ENCODE measurements at places on chromosomes 16 and 17.

DNA sequence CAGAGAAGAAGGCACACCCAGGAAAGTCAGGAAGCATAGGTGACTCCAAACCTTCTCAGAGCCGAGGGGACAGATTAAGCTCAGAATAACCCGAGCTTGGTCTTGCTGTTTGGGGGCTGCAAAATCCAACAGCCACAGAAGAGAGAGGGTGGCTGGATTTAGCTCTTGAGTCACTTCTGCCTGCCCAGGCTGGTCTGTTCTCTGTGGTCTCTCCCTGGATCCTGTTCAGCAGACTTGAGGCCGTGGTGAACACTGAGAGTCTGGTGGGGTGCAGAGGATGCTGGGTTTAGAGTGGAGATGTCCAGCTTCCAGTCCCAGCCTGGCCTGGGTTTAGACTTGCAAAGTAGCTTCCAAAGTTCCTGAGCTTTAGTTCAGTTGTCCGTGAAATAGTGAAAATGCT is 8.8 kb downstream of the SLC26A11 start:
- no peak for DNase-seq

DNA sequence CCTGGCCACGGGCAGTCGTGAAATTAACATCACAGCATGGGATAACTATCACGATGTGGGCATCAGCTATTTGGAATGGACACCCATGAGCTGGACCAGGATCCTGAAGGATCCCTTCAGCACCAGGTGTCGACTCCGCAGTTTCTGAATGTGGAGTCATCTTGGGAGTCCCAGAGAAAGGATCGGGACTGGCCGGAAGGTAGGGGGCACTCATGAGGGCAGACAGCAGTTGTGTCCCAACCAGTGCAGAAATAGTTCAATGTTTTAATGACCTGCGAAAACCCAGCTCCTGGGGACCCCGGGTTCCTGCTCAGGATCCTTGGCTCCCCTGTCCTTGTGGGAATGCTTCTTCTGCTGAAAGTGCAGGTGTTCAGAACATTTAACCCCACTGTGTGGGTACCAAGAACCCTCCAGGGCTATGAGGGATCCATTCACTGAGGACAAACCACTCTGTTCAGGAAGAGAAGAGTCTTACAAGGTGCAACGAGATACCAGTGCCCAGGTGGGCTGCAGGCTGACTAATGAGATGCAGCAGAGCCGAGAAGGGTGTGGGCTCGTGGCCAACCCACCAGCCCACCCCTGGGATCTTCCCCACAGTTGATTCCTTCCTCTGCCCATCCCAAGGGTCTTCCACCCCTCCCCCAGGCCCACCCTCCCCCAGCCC is 154.8 kb downstream of the SALL1 start:
- no peak for DNase-seq

- no peak for DNase-seq
These were observed 369.2 kb downstream of the CDH13 start for GRCh38 chr16:82995924-82996441.

- DNase-seq: no peak
These were observed 154.9 kb downstream of the SDK2 start for GRCh38 chr17:73489333-73489732.

- no peak for DNase-seq
These were observed 929.8 kb downstream of the KCNJ2 start for GRCh38 chr17:71099003-71099714.

DNA sequence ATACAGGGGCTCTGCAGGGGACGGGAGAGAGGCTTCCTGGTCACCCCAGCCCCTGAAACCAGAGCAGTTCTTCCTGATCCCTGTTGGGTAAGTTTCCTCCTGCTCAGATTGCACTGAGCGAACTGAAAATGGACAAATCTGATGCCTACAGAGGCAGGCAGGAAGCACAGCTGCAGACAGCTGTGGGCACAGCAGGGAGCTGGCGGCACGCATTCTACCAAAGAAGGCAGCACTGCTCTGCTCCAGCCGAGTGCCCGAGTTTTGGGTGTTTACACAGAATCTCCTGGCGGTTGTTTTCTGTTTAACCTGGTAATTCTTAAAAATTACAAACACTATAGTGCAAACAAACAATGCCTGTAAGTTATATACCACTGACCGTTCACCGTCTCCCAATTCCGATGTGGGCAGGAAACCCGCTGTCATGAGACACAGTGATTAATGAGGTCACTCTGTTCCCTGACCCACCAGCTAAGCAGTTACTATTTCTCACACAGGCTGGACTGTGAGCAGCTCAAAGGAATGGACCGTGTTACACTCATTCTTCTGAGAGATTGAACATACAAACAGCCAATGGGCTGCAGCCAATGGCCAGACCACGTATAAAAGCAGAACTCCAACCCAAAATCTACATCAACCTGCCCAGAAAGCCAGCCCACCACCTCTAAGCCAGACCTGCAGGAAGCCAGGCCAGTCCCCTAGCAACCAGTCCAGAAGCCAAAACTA is 25.5 kb downstream of the NSMCE1 start:
- DNase-seq: no peak

DNA sequence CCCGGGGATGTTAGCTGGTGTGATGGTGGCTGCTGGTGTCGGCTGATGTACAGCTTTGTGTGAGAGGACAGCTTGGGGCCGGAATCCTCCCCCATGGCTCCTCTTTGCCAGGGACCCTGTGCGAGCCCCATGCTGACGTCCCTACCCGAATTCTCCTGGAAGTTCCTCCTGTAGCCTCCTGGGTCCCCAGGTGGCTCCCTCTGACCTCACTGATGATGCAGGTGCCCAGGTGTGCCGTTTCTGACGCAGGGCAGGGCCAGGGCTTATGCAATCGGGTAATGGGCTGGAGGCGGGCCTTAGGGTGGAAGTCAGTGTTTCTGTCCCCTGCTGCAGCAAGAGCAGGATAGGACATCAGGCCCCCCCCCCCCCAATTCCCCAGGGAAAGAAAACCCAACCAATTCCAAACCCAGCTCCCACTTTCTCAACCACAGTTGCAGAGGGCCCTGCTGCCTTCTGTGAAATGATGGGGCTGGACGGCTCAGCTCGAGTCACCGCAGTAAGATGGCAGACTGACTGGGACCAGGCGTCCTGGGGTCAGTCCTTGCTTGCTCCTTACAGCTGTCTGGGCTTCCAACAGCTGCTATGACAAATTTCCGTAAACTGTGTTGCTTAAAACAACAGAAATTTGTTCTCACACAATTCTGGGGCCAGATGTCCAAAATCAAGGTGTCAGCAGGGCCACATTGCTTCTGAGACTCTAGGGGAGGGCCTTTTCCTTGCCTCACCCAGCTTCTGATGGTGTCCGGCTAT is 139.0 kb upstream of the PLCG2 start:
- DNase-seq: no peak

GRCh38 chr16:47375423-47375822 is 85.4 kb downstream of the ITFG1 start:
- no peak for DNase-seq

DNA sequence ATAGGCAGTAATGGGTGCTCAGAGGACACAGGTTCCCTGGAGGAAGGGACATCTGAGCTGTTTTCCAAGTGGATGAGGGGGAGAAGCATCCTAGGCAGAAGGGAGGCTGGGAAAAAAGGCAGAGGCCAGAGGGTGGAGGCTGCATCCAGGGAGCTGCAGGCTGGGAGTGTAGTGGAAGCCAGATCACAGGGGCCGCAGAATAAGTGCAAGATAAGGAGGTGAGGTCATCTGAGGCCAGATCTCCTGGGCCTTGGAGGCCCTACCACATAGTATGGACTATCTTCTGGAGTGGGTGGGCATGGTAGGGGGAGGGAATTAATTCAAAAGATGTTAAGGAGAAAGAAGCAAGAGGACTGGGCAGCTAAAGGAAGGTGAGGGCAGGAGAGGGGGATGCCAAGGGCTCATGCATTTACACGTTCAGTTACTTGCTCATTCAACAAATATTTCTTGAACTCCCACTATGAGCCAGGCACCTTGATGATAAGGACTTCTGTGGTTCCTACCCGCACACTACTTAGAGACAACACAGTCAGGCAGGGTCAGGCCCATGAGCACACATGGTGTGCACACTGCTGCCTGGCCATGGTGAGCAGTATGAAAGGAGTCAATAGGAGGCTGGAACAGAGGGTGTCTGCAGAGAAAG is 2.4 kb upstream of the RIPOR1 start:
- DNase-seq: no peak

DNA sequence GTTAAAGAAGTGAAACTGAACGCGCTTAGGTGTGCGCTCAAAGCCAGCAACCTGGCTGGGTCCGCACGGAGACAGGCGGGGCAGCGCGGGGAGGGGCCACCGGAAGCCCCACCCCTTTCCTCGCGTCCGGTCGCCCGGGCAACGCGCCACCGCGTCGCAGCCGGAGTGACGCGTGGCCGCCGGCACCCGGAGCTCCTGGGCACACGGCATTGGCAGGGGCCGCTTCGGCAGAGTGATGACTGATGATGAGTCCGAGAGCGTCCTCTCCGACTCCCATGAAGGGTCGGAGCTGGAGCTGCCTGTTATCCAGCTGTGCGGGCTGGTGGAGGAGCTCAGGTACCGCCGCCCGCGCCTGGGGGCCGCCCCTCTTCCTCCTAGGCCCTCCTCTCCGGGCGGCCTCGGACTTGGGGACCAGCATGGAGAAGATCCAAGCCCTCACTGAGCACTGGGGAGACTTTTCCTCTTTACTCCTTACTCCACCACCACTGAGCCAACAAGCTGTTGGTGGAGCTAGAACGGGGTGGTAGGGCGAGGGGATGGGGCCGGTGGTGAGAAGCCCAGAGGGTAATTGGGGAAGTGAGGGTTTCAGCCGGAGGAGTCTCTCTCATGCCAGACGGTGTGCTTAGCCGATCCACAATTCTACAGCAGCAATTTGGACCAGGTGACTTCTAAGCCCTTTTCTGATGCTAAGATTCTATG is 44.9 kb downstream of the PRSS54 start:
- DNase-seq: peak; percentile 25

DNA sequence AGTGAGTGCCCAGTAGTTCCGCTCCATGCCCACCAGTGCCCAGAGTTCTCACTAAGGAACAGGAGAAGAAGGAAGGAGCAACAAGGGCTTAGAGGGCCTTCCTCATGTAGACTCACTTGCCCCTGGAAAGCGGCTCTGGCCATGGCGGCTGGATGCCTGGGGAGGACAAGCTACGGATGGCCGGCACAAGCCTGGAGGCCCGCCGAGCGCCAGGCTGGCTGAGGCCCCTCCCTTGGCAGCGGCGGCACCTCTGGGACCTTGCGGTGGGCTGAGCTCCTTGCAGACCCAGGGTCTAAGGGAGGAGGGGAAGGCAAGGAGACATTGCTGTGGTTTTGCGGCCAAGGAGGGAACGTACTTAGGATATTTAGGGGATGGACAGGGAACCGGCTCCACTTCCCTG is 160.1 kb downstream of the SALL1 start:
- no peak for DNase-seq

DNA sequence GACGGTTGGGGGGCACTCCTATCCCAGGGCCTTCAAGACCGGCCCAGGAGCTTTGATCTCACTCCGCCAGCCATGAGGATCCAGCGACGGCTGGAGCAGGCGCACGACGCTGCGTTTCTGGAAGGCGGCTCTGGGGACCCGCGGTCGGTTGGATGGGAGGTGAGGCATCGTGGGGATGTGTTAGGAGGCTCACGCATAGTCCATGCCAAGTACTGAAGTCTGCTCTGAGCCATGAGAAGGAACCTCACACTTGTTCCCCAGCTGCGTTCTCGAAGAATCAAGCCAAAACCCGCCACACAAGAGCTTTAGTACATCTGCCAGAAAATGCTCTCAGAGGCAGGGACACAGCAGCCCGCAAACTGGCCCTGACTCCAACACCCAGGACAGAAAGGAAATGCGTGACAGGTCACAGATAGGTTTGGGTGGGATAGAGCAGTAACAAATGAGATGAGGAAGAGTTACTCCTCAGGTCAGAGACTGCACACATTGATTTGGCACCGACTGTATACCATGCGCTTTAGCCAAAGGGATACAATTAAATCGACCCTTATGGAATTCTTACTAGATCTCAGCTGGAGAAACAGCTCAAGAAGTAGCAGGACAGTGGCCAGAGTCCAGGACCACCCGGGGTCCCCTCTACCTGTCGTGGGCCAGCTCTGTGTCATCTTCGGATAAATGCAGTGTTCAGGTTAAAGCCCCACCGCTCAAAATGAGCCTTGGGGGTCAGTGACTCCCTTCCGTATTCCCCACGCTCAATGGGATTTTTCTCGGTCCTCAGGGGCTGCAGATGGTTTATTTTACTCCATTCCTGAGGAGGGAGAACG is 6.7 kb upstream of the GSG1L start:
- DNase-seq: no peak

DNA sequence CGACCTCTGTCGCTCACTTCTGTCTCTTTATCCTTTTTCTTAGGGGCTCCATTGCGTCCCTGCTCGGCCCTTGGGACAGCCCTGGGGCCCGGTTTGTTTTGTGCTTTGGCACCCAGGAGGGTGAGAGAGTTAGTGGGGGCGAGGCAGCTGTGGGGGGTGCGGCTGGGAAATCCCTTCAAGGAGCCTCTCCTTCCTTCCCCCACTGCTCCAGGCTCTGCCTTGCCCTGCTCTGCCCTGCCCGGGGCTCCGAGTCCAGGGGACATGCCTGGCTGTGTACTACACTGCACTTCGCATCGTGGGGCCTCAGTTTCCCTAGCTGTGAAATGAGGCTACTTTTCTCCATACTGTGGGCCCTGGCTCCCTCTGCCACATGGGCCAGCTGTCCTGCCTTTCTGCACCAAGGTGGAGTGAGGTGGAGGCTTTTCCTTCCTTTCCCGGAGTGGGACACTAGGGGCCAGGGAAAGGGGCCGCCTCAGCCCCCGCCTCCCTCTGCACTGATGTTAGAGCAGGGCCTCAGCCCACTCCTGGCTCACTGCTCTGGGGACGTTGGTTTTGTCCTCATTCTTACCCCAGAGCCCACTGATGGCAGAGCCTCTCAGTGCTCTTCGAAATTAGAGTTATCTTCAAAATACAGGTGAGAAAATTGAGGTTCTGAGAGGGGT is 980 bp downstream of the LLGL1 start:
- DNase-seq: no peak

GRCh38 chr17:4368341-4368740 is 1.9 kb upstream of the UBE2G1 start:
- no peak for DNase-seq

GRCh38 chr16:68267612-68268405 is 3.5 kb downstream of the SLC7A6 start:
- DNase-seq: no peak

GRCh38 chr17:60743799-60744198 is 66.1 kb downstream of the BCAS3 start:
- peak; percentile 85 for DNase-seq

- DNase-seq: peak; percentile 16
These were observed 313.7 kb downstream of the SEC14L1 start for GRCh38 chr17:77454242-77455095.

- peak; percentile 1 for DNase-seq
These were observed 30.3 kb downstream of the HMOX2 start for GRCh38 chr16:4506450-4506849.

GRCh38 chr17:11644265-11645212 is 46.3 kb downstream of the DNAH9 start:
- DNase-seq: peak; percentile 23

DNA sequence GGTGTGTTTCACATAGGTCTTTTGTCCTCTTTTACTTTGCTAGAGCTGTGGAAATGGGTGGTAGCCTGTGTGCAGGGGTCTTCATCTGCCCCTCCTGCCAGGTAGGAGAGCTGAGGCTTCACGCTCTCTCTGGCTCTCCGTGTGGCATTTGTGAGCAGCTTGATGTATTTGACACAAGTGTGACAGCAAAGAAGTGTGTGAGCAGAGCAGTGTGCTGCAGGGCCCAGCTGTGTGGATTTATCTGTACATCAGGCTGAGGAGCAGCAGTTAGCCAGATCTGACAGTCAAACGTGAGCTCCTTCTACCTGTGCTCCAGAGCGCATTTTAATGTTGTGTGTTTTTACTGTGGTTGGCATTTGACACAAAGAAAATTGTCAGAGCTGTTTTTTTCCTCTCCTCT is 101.8 kb downstream of the FTO start:
- DNase-seq: peak; percentile 10

Measured in NCI-H526 treated with DMSO at 0.1 percent for 48 hours (cell line).